ENCODE measurements at places on chromosomes 3 and 15.

GRCh38 chr3:154191520-154191919, 70.3 kb downstream of the ARHGEF26 start:
- no peak for DNase-seq

DNA sequence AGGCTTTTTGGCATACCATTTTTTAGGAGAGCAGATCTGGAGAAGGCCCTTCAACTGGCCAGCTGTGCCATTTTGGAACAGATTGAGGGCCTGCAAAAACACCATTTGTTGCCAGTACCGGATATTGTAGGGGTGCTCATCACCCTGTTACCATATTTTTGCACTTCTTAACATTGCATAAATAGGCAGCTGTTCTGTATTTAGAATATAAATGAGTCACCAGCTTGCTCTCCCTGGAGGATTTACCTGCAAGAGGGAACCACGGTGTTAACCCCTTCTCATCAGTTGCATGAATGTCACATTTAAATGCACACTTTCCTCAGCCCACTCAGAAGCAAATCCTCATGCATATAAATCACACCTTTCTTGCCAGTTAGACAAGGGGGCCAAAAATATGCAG, 435.6 kb downstream of the ROBO2 start:
- no peak for DNase-seq

- DNase-seq, result no peak
Measured at GRCh38 chr3:55434789-55435188, 52.3 kb downstream of the WNT5A start.

DNA sequence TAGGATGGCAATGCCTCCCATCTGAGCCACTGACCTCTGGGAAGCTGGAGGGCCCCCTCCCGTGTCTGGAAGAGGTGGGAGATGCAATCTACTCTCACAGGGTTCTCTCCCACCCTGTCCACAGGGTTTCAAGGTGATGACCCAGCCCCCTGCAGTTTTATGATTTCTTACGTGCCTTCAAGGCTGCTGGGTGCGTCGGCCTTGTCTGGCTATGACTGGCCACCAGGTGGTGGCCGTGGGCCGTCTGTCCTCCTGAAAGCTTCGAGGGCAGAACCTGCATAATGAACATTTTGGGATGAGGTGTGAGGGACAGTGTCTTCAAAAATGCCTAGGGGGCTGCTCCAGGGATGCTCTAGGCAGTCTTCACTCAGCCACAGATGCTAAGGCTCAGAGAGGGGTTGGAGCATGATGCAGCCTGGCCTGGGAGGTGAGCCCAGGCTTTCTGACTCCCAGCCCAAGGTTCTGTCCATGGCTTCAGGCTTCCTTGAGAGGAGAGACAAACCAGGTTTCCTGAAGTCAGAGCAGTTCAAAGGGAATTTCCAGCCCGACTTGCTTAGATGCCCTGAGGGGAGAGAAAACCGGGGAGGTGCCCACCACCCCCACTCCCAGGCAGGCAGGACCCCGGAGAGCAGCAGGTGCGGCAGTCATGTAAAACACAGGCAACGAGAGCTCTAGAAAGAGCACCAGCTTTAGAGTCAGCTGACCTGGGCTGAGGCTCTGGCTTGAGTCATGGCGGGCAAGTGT, 18.7 kb downstream of the ISG20 start:
- no peak for DNase-seq

DNA sequence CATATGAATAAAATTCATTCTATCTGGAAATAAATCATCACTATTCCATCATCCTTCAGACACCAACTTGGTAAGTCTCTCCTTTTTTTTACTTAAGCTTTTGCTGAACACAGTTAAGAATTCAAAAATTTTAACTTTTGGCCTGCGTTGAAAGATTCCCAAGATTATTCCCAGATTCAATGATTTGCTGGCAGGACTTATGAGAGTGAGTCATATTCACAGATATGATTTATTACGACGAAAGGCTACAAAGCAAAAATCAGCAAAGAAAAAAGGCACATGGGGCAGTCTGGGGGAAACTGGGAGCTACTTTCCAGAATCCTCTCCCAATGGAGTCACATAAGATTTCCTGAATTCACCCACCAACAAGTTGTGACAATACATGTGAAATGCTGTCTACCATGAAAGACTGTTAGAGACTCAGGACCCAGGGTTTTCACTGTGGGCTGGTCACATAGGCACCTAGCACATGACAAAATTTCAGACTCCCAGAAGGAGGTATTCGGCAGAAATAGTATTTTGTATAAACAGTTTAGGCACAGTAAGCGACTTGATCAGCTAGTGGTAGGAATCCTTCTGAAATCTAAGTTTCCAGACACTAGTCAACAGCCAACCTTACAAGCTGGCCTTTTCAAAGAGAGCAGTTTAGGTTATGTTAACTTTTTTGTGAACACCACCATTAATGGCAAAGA, 82.1 kb downstream of the DLG1 start:
- DNase-seq, result no peak

DNA sequence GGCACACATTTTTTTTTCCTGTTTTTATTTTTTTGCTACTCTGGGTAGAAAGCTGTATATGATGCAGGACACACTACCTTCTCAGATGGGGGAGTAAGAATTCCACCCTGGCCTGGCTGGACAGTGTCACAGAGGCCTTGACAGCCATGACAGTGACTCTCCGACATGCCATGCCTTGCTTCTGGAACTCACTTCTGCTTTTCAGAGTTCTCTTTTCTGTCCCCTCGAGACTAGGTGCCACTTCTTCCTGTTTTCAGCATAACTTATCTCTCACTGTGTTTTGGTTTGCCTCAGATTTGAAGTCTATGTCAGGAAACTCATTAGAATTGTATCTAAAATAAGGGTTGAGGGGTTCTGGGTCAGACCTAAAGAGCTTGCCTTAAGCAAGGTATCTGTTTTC, 69.1 kb upstream of the SEC13 start:
- no peak for DNase-seq

GRCh38 chr3:140942221-140943104, 827 bp downstream of the SLC25A36 start:
- peak; percentile 4 for DNase-seq

DNA sequence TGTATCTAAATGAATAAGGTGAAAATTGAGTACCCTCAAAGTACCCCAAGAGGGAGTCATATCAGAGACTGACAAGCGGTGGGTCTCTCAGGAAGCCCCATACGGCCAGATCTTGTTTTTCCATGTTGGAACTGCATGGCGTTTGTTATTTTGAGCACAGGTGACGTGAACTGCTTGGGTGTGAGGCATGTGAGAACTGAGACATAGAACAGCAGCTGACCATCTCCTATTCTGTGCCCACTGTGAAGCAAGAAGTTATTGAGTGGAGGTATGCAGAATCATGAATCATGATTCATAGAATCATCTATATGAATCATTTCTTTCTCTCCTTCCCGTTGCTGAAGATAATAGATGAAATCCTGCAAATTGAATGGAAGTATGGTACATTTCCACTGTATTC, 4.6 kb downstream of the VPS8 start:
- no peak for DNase-seq

DNA sequence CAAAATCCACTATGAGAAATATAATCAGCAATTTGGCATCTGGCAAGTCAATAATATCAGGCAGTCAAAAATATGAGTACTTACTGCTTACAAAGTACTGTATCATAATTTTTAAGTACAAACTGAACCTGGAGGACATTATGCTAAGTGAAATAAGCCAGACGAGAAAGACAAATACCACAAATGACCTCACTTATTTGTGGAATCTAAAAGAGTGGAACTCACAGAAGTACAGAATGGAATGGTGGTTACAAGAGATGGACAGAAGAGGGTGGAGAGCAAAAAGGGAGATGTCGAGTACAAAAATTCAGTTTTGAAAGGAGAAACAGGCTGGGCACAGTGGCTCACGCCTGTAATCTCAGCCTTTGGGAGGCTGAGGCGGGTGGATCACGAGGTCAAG, 12.4 kb downstream of the PCYT1A start:
- DNase-seq, result no peak

DNA sequence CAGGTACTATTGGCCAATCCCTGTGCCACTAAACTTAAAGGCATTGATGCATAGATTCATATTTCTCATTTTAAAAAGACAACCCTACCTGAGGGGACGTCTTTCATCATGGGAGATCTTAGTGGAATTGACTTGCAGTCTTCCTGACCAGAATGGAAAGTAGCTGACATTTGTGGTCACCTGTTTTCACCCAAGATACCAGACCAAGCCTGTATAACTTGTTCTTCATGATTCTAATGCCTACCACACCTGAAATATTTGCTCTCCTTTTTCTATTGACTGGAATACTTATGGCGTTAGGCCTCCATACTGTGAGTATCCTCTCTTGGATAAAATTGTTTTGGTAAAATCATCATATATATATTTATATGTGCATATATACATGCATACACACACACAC, 54.7 kb upstream of the XCR1 start:
- DNase-seq, result no peak

DNA sequence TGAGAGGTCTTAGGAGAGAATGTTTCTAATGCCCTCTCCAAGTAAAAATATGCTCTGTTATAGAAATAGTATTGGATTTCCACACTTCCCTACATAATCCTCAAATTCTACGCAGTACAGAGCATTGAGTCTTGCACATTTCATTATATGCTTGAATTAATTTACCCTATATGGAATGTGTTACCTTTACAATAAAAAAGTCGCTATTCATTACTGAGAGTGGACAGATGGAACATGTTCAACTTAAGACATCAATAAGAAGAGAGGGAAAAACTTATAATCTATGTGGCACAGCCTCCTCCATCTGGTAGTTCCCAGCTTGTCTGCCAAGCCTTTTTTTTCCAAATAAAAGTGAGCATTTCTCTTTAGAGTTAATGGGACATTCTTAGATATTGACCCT, 417.9 kb downstream of the MECOM start:
- DNase-seq, result no peak

- no peak for DNase-seq
Measured at GRCh38 chr15:58447271-58448010, 15.7 kb downstream of the LIPC start.

- DNase-seq, result no peak
Measured at GRCh38 chr3:38655708-38656300, 6.3 kb upstream of the SCN5A start.

GRCh38 chr15:58282060-58282708, 144.0 kb downstream of the AQP9 start:
- DNase-seq, result no peak

DNA sequence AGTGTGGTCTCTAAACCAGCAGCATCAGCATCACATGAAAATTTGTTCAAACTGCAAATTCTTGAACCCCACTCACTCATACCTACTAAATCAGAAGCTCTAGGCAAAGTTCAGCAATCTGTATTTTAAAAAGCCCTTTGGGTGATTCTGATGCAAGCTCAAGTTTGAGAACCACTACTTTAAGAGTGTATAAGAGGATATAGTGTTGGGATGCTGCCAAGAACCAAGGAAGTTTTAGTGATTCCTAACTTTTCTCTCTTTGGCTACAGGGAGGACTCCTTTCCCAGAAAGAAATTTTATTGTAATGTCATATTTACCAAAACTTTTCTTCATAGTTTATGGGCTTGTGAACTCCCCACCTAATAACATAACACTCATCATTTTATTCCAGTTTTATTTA, 422.2 kb downstream of the TBC1D5 start:
- DNase-seq, result no peak

DNA sequence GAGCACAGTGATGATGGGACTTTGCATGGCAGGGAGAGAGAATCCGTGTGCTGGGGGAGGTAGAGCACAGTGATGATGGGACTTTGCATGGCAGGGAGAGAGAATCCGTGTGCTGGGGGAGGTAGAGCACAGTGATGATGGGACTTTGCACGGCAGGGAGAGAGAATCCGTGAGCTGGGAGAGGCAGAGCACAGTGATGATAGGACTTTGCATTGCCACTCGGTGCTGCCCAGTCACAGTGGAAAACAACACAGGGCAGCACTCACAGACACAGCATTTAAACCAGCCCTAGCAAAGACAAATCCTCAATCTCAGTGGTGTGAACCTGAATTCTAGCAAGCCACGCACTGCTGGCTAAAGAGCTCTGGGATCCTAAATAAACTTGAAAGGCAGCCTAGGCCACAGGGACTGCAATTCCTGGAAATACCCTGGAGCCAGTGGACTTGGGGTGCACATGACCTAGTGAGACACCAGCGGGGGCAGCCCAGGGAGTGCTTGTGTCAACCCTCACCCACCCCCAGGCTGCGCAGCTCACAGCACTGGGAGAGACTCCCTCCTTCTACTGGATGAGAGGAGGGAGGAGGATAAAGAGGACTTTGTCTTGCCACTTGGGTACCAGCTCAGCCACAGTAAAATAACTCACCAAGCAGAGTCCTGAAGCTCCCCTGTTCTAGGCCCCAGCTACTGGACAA, 23.4 kb upstream of the TNK2 start:
- DNase-seq, result no peak

DNA sequence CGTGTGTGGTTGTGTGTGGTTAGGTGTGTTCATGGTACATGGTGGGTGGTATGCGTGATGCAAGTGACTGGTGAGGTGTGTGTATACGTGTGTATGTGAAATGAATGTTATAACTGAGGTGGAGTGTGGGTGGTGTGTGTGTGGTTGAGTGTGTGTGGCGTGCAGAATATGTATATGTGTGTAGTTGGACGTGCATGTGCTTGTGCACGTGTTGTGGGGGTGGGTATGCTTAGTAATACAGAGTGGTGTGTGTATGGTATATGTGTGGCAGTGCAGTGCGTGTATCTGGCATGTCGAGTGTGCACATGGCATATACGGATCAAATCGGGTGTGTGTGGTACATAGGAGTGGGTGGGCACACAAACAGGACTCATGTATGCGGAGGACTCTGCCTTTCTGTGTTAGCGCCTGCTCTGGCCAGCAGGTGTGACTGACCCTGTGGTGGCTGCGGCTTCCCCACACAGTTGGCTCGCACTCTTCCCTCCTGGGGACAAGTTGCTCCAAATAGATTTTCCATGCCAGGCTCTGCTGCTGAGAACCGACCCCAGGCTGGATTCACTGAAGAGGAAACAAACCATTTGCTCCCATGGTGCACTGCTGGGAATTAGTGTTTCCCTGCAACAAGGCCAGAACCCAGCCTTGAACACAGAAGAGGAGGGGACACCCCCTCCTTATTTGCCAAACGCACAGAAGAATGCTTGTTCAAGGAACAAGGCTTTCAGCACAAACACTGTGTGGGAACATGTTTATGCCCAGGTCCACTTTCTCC, 1.2 kb upstream of the C3orf70 start:
- DNase-seq, result no peak

- no peak for DNase-seq
Measured at GRCh38 chr3:42713747-42714146, 11.1 kb upstream of the HHATL start.

DNA sequence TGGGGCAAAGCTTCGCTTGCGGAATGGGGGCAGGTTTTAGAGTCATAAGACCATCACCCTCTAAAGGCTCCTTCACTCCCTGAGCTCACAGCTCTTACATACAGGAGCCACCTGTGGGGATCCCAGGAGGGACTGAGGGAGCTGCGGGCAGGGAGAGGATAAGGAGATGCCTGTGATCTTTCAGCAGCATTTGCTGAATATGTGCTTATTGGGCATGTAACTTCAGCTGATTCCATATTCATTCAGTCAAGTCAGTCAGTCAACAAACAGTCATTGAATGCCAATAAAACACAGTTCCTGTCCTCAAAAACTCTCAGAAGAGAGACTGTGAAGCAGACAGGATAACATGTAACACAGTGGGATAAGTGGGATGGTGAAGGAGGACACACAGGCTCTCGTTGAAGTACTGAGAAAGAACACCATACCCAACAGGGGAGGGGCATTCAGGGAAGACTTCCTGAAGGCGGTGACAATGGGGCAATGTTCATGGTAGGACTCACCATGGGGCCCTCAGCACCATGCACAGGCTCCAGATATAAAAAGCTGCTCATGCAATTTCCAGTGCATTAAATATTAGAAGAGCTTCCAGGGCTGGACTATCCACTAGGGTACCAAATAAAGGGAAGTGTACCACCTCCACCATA, 240.9 kb downstream of the UACA start:
- no peak for DNase-seq

GRCh38 chr3:149998946-149999345, 28.3 kb upstream of the PFN2 start:
- DNase-seq, result no peak
